ENCODE measurements at places on chromosomes 12 and 14.

DNA sequence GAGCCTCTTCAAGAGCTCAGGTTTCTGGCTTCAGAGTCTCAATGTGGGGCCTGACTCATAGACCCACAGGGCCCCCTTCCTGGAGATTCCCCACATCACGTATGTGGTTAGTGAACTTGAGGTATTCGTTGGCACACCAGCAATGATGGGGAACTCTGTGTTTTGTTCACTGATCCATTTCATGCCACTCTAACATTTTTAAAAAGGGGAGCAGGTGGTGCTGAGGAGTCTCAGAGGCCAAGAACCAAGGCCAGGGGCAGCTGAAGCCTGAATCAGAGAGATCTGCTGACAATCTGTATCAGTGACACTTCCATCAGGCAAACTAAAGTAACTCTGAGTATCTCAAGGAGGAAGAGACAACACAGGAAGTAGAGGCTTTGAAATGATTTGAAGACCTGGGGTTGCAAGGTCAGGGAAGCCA is 323.4 kb downstream of the VRK1 start:
- no peak for DNase-seq

GRCh38 chr14:39025250-39025809 is 77.7 kb downstream of the SEC23A start:
- no peak for DNase-seq

DNA sequence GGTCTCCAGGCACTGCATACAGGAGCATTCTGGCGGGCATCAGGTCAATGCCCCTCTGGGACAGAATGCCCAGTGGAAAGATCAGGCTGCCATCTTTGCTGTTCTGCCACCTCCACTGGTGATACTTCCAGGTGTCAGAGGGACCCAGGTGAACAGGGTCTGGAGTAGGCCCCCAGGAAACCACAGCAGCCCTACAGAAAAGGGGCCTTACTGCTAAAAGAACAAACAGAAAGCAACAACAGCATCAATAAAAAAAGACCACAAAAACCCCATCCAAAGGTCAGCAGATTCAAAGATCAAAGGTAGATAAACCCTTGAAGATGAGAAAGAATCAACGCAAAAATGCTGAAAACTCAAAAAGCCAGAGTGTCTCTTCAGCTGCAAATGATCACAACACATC is 15.9 kb downstream of the GLIPR1L1 start:
- no peak for DNase-seq

- DNase-seq = no peak
Measured at GRCh38 chr12:129440278-129440677, 463.5 kb downstream of the TMEM132D start.

DNA sequence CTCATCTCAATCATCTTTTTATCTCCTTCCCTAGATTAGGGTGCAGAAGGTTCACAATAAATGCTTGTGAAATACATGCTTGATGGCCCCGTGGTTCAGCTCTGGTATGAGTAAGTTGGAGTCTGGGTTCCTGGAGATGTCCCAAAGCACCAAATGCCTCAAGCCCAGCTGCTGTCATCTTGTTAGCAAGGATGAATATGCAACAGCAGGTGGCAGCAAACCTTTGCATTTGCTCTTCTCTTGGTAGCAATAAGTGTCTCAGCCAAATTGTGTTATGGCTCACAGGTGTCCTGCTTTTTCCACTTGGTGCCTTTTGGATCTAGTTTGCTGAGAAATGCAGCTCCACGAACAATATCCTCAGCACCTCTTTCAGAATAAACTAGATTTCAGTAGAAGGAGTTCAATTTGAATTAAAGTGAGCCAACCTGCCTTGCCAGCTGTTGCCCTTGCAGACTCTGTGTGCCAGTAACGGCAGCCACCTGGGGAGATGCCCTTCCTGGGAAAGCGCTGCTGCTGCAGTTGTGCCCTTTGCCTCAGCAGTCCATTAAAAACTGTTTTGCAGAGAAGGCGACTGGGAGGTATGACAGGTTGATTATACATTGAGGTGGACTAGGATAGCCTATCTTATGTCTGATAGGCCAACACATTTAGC is 417.3 kb downstream of the SNAPC1 start:
- DNase-seq = peak; percentile 47

GRCh38 chr14:105083926-105084685 is 18.9 kb upstream of the GPR132 start:
- no peak for DNase-seq

- no peak for DNase-seq
Measured at GRCh38 chr12:87378526-87378925, 650.7 kb downstream of the C12orf50 start.

- no peak for DNase-seq
Measured at GRCh38 chr12:21910657-21911056, 30.6 kb downstream of the ABCC9 start.

GRCh38 chr12:122187466-122187865 is 4.5 kb downstream of the LRRC43 start:
- no peak for DNase-seq

GRCh38 chr12:96876966-96877365 is 30.1 kb upstream of the NEDD1 start:
- DNase-seq = no peak

DNA sequence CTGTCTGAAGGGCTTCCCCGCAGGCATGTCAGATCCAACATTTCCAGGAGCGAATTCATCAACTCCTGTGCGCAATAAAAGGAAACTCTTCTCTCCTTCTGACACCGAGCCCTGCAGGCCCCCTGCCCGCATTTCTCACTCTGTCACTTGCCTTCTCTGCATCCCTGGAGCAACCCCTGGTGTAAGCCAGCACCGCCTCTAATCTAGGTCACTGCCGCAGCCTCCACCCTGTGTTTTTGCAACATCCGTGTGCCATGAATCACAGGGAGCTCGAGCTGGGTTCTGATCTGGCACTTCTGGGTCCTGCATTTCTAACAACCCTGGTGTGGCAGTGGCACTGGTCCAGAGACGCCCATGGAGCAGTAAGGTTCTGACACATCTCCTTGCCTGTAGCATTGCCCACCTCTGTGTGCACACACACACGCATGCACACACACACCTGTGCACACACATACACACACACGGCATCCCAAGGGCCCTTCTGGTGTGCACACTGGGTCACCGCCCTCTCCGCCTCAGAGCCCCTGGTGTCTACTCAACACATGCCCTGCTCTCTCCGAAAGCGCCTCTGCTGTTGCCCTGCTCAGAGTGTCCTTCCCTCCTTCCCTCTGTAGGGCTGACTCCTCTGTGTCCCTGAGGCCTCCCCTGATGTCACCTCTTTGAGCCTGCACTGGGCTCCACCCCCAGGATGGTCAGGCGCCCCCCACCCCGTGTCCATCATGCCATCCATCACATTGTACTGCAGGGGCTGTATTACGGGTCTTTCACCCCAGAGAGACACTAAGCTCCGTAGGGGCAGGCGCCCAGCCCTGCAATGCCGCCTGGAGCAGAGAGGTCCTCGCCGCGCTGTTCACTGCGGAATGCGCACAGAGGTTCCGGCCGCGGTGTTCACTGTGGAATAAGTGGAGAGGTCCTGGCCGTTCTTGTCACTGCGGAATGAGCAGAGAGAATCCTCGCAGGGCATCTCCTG is 111.4 kb upstream of the SFSWAP start:
- no peak for DNase-seq

- no peak for DNase-seq
Measured at GRCh38 chr14:60025571-60025970, 66.2 kb upstream of the PCNX4 start.

- DNase-seq = no peak
Measured at GRCh38 chr12:41205070-41205709, 17.1 kb downstream of the PDZRN4 start.

GRCh38 chr14:28742171-28742846 is 24.3 kb upstream of the FOXG1 start:
- no peak for DNase-seq

DNA sequence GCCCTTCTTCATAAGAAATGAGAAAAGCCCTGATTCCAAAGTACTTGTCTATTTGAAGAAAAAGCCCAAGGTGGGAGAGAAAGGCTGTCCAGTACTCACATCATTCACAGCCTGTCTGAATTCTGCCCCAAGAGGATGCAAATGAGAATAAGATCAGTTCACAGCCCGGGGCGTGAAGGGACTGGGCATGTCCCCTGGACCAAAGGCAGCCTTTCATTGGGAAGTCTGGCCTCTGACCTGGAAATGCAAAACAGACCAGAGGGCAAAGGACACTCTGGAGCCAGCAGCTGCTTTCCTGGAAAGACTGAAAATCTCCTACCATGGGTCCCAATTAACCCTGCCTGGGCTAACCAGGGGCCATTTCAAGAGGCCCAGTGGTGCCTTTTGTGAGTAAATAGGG is 191.2 kb upstream of the PELI2 start:
- DNase-seq = no peak

DNA sequence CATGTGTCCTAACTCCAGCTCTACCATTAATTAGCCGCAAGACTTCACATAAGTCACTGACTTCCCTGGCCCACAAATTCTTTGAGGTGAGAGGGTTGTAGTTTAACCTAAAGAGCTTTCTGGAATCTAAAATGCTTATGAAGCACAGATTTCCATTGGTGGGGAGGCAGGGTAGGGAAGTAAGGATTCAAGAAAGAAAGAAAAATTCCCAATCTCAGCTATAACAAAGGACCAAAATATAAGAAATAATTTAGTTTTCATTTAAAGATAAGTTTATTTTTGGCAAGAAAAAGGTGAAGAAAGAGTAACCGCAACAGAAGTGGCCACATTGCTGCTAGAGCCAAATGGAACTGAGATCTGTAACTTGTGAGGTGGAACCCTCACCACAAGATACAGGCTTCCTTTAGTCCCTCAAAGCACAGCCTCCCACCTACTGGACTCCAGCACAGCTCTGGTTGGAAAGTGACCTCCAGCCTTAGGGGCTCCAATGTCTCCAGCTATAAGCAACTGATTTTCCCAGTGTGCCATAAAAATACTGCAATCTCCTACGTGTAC is 23.6 kb downstream of the DAD1 start:
- DNase-seq = no peak

DNA sequence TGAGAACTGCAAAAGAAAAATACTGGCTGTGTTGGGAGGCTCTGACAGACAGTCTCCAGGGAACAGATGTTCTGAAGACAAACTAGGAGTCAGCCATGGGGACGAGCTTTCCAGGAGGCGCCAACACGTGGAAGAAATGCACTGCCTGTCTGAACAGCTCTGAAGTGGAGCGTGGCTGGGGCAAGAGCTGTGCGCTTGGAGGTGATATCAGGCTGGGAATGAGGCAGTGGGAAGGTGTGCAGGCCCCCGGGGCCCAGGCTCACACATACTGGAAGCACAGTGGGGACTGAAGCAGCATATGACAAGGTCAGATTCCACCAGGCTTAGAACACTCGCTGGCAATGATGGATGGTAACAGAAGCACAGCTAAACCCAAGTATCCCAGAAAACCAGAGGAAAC is 17.5 kb downstream of the APPL2 start:
- DNase-seq = no peak

DNA sequence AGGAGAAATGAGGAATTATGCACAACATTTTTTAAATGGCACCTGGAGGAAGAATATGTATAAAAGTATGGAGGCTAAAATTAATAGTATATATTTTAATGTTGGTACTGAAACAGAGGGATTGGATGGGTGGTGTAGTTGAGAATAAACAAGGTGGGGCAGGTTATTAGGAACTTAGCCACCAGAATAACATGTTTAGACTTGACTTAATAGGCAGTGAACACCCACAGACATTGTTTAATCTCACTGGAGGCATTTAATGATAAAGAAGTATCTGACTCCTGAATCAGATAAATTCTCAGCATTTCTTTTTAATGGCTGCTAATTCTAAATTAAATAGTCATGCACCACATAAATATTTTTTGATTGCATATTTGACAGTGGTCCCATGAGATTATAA is 139.7 kb downstream of the CNTN1 start:
- no peak for DNase-seq

DNA sequence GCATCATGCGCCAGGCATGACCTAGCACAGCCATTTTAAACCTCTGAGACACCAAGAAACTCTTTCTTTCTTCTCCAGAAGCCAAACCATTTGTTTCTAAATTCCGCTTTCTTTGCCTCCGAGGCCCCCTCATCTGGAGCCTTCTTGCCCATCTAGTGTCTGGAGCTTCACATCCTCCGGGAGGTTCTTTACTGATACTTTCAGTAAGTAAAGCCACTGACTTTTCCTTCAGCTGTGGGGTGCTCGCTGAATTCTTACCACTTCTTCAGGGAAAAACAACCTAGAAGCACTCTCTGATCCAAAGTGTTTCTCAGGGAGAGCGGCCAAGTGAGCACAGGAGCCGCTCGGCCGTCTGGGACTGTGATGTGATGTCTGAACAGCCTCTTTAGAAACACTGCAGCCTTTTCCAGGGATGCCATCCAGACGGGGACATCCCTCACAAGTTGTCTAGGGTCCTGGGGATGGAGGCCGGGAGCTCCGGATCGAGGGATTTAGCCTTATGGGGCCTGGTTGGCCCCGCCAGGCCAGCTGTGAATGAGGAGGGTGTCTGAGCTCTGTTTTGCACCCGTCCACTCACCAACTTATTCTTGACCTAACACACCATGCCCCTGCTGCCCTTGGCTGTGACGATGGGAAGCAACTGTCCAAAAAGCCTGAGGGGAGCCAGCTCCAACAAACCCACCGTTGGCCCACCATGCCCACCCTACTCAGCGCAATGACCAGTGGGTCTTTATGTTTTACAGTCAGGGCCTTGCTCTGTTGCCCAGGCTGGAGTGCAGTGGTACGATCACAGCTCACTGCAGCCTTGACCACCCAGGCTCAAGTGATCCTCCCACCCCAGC is 160.6 kb downstream of the ZFP36L1 start:
- no peak for DNase-seq

DNA sequence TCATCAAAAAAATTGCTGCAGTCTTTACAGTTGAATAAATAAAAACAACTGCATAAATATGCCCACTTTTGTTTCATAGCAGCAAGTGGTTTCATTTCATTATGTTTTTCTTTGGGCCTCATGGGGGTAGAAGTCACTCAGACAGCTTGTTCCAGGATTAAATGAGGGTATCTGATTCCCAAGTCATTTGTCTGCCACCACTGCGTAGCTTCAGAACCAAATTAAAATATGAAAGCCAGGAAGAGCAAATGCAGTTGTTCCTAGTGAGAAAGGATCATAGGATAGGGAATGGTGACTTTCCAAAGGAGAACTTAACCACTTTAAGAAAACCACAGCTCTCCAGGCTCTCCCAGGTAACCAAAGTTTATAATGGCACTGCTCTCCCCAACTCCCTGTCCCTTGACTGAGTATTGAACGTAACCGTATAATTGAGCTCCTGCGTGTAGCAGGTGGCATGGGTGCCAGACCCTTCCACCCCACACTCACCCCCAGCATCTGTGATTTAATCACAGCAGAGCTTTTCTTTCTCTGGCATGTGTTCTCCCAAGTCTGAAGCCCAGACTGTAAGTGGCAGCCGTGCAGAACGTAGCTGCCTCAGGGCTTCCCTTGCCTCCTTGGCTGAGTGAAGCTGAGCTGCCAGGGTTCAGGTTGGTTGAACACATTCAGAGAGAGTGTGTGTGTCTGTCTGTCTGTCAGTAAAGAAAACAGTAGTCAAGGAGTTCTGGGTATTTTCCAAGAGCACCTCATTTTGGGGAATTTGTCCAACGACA is 11.3 kb upstream of the KCNH3 start:
- no peak for DNase-seq

- DNase-seq = no peak
Measured at GRCh38 chr12:12449533-12450025, 92.7 kb downstream of the BORCS5 start.

GRCh38 chr12:42125388-42125767 is 19.3 kb downstream of the GXYLT1 start:
- DNase-seq = peak; percentile 48

GRCh38 chr12:124238886-124239285 is 56.0 kb upstream of the RFLNA start:
- no peak for DNase-seq

All from KBM-7 (cell line).